Activated CD4-positive, alpha-beta T cell treated with anti-CD3 and anti-CD28 coated beads, Interleukin-2, amount 50 U/mL, for 16 hours (primary cell): ENCODE measurements at places on chromosomes 5 and 9.

- DNase-seq, result no peak
These were observed 191.0 kb downstream of the CACNA1B start for GRCh38 chr9:138068601-138069035.

- no peak for DNase-seq
These were observed 55.9 kb downstream of the TMC1 start for GRCh38 chr9:72577212-72577753.

DNA sequence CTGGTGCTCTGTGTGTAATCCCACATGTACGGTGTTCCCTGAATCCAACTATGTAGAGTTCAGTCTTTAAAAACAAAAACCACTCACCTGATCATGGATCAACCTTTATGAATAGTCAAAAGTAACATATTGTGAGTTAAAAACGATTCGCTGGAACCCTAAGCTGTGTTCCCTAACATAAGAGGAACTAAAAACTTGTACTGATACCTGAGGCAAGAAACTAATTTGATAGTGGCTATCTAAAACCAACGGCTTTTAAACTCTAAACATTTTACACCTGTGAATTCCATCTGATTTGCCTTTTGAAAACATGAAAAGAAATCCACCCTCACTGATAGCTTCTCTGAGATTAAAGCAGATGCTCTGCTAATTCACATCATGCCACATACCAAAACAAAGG lies 101.5 kb downstream of the DEPDC1B start:
- DNase-seq, result no peak

DNA sequence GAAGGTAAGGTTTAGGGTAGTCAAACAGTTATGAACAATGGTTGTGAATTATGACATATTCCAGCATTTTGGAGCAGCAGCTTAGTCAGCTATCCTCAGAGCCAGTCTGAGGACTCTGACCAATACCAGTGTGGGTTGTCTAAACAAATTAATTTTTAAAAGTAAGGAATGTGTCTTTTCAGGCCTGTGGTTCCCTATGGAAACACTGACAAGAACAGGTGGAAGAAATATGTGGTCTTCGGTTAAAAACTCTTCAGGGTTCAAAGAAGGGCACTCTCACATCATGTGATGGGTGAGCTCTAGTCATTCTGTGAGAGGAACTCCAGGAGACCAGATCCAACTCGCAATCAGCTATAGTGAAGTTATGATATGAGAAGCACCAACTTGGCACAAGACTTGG lies 33.5 kb upstream of the ALDOB start:
- no peak for DNase-seq

DNA sequence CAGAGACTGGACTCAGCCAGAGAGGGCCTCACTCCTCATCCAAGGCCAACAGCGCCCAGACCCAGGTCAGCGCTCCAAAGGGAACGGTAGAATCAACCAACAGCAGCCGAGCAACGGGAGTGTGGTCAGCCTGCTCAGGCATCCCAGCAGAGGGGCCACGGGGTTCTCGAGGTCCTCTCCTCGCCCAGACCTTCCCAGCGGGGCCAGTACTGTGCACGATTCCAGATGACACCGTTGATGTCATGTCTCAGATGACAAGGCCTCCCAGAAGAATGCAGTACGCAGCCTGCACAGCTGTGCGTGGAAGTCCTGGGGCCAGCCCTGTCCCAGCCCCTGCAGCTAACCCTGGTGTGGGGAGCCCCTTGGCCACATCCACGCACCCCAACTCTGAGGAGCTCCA lies 141.0 kb upstream of the PPP1R26 start:
- DNase-seq, result no peak

- peak; percentile 84 for DNase-seq
These were observed 18.3 kb upstream of the CAMSAP1 start for GRCh38 chr9:135925496-135926133.

- DNase-seq, result no peak
These were observed 6.4 kb upstream of the C6 start for GRCh38 chr5:41219658-41220269.

- DNase-seq, result no peak
These were observed 89.5 kb downstream of the ARSB start for GRCh38 chr5:78895616-78896015.

- no peak for DNase-seq
These were observed 222.5 kb downstream of the NXNL2 start for GRCh38 chr9:88757406-88758010.

DNA sequence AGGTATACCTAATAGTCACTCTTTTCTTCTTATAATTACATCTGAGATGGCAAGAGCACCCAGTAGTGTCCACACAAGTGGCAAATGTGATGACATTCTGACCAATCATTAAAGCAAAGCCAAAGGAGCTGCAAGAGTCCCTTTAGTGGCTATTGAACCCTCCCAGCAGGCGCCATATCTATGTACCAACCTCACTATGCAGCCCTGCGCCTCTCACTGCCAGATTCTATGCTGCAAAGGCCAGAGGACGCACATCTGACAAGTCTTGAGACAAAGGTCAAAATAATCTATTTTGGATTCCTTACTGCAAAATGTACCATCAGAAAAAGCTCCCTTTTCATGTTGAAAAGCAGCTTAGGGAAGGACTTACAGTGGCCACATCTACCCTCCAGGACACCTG lies 47.0 kb downstream of the EPB41L4B start:
- DNase-seq, result no peak

- no peak for DNase-seq
These were observed 52.3 kb downstream of the GGTA1 start for GRCh38 chr9:121447321-121447834.

- DNase-seq, result peak; percentile 26
These were observed 15.6 kb downstream of the TICAM2 start for GRCh38 chr5:115586525-115587146.

- DNase-seq, result no peak
These were observed 171.6 kb upstream of the TRIM32 start for GRCh38 chr9:116515541-116515940.

DNA sequence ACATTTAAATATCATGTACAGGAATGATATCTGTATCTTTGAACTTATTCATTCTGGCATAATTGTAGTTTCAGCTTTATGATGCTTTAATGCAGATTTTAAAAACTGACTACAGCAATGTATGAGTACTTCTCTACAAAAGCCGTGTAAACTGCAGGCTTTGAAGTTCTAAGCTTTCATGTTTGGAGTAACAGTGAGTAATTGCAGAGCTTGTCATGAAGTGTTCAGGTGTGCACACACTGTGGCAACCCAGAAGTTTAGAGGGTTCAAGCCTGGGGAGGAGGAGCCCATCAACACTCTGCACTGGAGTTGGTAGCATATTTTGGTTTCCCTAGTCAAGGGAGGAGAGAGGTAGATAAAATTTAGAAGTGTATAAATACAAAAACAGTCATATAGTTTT lies 130.9 kb downstream of the CD180 start:
- DNase-seq, result peak; percentile 21

DNA sequence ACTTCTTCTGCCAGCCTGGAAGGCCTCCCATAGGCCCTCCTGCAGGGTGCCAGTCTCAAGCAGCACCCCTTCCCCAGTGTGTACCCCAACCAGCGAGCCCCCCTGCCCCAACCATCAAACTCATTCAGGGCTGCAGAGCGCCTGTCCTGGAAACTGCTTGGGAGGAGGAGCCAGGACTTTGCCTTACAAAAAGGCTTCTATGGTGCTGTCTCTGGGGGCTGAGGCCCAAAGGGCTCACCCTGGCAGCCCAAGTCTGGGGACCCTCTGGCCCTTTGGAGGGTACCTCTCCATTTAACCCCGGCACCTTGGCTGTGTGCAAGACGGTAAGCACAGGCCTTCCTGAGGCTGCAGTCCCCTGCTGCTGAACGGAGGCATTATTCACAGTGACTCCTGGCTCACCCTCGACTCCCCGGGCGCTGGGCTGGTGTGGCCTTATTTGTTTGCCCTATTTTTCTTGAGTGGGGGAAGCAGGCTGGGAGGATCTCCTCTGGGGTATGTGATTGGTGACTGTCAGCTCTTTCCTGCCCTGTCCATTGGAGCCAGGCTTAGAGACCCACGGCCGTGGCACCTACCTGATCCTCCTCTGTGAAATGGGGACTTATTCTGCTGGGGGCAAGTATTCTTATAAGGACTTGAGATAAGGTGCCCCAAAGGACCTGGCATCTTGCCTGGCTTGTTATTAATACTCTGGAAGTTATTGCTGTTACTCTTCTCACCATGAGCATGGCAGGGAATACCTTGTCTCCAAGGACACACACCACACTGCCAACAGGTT lies 5.8 kb downstream of the LMX1B start:
- DNase-seq, result no peak

- DNase-seq, result no peak
These were observed 48.6 kb upstream of the ZSWIM6 start for GRCh38 chr5:61283471-61283870.

GRCh38 chr9:126626127-126626925 lies 12.6 kb downstream of the LMX1B start:
- no peak for DNase-seq

DNA sequence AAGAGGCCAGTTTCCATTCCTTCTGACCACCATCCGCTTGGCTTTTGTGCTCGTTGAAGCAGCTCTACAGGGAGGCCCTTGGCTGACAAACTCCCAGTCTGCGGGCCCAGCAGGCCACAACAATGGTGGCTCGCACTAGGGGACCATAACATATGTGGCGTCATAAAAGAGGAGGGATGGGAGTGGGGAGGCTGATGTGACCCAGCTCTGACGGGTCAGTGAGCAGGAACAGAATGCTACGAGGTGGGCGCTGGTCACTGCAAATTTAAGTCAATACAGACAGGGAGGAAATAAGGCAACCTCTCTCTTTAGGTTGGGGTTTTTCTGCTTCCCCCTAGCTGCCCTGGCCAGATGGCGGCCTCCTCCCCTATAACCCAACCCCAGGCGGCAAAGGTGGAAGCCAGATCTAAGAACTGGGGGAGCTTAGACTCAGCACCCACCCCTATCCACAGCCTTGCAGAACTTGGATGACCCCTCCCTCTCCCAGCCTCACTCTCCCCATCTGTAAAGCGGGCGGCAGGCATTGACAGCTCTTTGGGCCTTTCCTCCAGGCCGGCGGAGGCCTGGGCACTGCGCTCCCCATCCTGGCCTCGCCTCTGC lies 778 bp downstream of the FRRS1L start:
- DNase-seq, result no peak

DNA sequence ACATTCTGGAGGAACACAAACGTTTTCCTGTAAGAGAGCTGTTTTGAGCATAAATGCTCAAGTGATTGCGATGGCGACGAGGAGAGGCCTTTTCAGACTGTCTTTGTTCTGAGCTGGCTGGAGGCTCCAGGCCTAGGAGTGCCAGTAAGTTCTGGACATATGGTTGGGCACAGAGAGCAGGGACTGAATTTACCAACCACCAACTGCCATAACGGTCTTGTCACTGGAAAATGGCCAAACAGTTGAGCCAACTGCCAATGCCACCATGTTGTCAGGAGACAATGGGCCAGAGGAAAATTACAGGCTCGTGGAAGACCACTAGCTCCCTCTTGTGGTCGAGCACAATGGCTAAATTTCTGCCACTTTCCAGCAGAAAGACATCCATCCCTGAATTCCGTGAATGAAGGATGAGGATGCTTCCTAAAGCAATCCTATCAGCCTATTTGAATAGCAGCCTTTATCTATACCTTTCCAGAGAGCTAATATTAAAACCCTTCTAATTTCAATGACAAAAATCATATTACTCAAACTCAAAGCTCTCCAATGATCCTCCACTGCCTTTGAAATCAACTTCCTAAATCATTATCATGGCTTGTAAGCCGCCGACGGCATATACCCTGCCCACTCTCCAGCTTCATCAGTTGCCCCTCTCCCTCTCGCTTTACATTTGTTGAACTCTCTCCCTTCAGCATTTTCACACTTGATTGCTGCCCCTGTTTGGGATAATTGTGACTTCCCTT lies 66.9 kb upstream of the GLIS3 start:
- peak; percentile 42 for DNase-seq

DNA sequence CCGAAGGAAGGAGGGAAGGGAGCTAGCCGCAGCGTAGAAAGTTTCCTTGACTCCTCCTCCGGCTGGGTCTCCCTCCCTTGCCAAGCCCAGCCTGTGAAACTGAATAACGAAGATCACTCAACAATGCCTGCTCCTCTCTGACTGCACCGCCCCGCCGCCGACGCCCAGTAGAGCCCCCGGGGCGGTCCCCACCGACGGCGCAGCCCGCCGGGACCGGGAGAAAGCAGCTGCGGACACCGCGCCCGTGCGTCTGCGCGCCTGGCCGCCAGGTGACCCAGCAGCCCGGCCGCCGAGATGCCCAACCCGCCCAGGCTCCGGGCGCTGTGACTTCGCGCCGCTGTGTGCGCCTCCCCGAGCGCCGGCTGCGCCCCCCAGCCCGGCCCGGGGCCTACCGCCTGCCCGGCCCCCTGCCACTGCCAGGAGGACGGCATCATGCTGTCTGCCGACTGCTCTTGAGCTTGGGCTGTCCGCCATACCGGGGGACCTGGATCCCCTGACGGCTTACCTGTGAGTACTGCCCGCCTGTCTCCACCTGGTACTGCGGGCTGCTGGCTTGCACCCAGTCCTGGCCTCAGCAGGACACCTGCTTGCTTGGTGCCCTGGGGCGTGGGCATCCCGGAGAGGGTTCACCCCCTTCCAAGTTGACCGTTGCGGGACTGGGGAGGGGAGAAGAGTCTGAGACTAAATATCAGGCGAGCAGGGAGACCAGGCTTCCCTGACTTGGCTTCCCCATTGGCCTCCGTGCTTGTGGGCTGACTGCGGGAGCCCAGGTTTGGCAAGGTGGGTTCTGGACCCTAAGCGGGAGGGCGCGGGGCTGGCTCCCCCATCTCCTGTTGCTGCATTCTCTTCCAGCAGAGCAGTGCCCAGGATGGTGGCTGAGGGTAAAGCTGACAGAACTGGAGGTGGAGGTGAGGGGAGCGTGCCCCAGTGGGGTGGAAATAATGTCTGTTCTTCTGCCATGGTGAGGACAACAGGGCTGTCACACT lies 26.2 kb upstream of the SPTLC1 start:
- no peak for DNase-seq

- no peak for DNase-seq
These were observed 9.5 kb downstream of the POLK start for GRCh38 chr5:75521195-75521594.

DNA sequence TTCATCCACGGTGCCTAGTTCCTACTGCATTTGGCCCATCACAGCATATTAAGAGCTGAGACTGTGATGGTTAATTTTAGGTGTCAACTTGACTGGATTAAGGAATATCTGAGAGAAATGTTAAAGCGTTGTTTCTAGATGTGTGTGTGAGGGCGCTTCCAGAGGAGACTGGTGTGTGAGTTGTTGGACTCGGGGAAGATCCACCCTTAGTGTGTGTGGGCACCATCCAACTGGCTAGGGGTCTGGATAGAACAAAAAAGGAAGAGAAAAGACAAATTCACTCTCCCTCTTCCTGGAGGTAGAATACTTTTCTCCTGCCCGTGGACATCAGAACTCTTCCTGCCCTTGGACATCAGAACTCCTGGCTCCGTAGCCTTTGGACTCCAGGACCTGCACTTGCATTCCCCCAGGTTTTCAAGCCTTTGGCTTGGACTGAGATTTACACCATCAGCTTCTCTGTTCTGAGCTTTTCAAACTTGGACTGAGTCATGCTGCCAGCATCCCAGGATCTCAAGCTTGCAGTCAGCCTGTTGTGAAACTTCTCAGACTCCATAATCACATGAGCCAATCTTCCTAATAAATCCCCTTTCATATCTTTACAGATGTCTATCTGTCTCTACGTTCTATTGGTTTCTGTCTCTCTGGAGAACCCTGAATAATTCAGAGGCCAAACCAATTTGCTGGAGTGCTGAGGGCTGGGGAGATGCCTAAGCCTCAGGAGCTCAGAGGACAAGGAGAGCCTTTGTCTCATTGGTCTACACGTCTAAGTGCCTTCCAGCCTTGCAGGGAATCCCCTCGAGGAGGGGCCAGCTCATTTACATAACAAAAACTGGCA lies 164.5 kb downstream of the DCP2 start:
- DNase-seq, result no peak

GRCh38 chr5:31577438-31577837 lies 45.3 kb downstream of the C5orf22 start:
- no peak for DNase-seq
